Activated naive CD4-positive, alpha-beta T cell treated with anti-CD3 and anti-CD28 coated beads, Interleukin-2, amount 50 U/mL, for 72 hours (primary cell): ENCODE measurements at places on chromosomes 11 and 22.

- DNase-seq, result no peak
Measured at GRCh38 chr11:33551051-33551450, 149.6 kb downstream of the C11orf91 start.

DNA sequence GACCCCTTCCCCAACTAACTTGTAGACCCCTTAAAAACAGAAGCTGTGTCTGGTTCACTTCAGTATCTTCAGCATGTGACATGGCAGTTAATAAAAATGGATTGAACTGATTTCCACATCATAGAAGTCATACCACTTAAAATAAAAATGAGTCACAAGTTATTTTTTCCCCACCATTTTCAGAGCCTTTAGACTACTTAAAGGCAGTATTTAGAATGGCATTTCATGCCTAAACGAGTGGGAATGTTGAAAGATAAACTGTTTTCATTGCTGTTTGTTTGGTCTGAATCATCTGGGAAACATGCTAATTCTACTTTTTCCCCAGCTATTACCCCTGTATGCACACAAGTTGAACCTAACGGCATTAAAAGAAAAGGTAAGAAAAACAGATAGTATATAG lies 324.0 kb downstream of the RAB38 start:
- DNase-seq, result no peak

DNA sequence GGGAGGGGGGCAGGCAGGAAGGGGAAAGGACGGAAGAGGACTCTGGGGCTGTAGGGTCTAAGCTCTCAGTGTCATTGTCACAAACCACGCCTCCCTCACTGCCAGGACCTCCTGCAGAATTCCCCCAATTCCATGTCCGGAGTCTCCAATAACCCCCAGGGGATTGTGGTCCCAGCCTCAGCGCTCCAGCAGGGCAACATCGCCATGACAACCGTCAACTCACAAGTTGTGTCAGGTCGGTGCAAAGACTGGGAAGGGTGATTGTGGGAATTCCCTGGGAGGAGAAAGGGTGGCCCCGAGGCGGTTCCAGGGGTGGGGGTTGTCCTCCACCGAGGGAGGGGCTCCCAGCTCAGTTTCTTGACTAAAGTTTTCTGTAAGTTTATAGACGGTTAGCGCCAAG lies 86.0 kb downstream of the FEZ1 start:
- DNase-seq, result no peak

DNA sequence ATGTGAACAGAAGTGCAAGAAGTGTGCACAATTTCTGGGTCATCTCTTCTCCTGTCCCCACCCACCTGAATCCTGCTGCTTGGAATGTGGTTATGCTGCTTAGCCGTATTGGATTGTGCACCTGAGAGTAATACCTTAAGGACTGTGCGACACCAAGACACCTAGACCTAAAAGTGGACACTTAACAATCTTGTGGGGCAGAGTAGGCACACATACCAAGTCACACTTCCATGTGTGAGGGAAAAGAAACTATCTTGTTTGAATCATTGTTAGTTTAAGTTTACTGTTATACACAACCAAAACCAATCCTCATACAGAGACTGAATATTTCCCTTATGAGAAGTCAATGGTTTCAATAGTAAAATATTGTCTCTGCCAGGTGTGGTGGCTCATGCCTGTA lies 93.7 kb downstream of the CCDC83 start:
- DNase-seq, result no peak

DNA sequence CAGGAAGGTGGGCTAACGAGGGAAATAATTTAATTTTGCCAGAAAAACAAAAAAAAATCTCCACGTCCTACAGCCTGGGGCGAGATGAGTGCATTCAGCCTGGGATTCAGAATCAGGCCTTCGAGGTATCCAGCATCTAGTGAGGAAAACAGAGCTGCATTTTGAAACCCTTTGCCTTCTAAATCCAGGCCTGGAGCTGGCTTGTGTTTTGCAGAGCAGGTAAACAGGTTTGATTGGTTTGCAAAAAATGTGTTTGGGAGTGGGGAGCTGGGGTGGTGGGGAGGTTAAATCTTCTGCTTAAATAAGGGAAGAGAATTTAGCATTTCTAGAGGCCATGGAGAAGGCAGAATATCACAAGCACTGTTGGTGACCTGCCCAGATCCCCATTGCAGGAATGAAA lies 29.7 kb upstream of the RASD2 start:
- DNase-seq, result no peak

- no peak for DNase-seq
Measured at GRCh38 chr11:10696468-10697322, 3.1 kb upstream of the IRAG1 start.

GRCh38 chr22:29848111-29848510 lies 10.0 kb upstream of the ASCC2 start:
- DNase-seq, result no peak
